Ovary (tissue), 10 donors: ENCODE measurements at places on chromosomes 5 and 9. TPM values are rescaled to one million over a fixed set of nuclear protein-coding genes. Genes with fewer than 3 reads are reported as not detected.

DNA sequence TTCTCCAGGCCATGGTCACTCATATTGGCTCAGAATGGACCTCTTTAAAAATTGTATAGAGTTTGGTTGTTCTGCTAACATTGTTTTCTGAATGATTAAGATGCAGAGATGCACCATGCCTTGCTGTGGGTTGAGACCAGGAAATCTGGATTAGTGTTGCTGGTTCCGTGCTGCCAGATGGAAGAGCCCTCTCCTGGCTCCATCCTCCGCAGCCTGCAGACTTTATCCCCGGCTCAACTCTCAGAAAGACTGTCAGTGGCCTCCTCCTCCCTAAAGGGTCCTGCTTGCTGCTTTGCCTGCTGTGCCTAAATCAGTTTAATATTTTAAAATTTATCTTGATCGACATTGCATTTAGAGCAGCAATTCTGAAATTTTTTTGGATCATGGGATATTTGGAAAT is 196.7 kb downstream of the TENT4A start:
- no peak for DNase-seq

DNA sequence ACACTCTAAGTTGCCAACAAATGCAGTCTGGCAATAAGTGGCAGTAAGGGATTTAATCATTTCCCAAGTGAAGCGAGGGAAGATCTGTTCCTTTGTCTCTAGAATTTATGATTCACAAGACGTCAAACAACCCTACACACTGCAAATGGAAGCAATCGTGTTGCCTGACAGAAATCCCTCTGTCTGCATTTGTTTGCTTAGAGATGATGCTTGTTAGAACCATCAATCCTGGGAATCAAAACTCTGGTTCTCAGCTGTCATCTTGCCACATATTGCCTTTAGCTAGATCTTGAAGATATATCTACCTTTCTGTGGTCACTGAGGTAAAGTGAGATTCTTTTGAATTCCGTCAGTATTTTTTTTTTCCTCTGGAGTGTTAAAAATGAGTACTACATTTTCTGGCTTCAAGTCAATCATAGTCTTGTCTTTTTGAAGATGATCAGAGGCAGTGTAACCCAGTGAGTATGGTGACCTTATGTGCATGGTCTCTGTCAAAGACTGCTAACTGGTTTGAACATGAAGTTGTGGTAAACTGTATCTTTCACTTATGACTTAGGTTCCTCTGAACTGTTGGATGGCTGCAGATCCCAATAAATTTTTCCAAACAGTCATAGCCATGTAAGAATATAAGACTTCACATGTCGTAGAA is 106.4 kb upstream of the STARD4 start:
- no peak for DNase-seq

DNA sequence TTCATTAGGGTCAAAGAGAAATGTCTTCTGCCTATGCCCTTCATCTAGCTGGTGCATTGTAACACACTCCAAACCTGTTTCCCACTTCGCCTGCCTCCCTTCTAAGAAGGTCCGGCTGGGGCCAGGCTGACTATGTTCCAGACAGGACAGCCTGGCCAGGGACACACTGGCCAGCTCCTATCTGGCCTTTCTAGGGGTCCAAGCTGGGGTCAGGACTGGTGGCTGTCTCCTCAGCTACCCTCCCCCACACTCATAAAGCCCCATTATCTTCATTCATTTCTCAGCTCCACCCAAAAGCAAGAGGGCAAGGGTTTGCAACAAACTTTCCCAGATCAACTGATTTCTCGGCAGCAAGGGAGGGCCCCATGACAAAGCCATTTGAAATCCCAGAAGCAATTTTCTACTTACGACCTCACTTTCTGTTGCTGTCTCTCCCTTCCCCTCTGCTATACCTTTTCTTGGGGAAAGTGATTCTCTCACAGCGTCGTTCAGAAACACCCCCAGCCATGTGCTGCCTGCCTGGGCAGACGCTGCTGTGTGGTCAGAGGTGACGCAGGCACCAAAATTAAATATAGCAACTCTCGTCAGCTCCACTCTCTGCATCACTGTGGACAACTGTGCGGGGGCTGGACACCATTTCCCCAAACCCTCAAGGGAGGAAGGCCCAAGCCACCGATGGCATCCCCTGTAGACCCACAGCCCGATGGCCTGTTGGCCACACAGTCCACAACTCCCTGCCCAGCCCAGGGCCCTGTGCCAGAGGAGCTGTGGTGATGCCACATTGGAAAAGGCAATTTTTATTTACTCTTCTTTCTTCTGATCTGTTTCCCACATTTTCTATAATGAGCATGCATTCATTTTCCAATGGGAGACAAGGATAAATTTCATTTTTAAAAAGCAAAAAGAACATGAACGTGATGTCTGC is 6.1 kb downstream of the IL13 start:
- DNase-seq, result no peak

Gene SOWAHA
- 0.05 TPM for polyA plus RNA-seq

DNA sequence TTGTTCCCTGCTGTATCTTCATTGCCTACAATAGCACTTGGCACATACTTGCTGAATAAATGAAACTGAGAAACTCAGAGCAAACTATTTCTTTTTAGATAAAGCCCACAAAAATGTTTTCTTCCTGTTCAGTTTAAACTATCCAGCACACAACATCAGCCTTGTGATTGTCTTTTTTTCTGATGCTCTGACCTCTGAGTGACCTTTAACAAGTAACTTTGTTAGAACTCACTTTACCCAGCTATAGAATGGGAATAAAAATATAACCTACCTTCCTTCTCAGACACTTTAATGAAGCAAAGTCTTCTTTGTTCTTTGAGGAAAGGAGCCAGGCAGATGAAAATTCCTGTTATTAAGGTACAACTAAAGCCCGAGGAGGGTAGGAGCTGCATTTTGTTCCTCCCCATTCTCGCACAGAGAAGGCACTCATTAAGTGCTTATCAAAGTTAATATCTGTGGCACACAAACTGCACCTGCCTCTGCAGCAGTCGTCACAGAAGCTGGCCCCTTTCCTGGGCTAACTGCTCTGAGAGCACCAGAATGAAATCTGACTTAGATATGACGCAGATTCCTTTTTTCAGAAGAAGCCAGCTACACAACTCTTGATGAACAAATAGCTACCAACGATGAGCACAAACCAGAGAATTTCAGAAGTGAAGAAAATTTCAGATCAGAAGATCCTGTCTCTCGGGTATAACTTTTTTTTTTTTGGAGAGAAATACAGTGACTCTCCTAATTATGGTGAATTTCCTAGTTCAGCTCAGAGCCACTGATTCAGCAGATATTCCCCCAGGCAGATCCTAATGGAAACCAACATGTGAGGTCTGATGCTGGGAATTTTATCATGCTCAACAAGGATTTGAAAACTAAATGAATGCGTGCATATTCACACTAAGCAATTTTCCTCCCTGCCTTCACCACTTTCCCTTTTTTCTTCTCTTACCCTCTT is 31.0 kb upstream of the NR3C1 start:
- DNase-seq, result no peak

DNA sequence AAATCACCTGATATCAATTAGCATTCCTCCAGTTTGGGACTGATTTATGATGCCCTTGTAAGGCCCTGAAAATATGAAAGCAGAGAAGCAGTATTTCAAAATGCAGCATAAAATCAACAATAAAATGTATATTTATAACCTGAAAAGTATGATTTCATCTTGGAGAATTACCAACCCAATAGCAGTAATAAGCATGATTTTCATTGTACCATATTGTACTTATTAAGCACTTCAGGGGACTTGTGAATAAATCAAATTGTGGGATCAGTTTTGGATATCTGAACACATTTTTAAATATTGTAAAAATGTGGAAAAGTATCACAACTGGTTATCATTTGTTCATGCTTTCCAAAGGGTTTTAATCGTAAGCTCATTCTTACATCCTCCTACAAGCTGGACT is 250.8 kb downstream of the DMRT2 start:
- DNase-seq, result no peak

GRCh38 chr5:10594591-10595210 is 30.8 kb downstream of the ANKRD33B start:
- no peak for DNase-seq

- DNase-seq, result no peak
Measured at GRCh38 chr5:2566284-2566683, 185.2 kb downstream of the IRX2 start.

Gene GPR150
- polyA plus RNA-seq, result 0.28 TPM

Gene ADAMTS6
- 1.3 TPM for polyA plus RNA-seq

GRCh38 chr9:92720807-92721535 is 43.7 kb downstream of the BICD2 start:
- DNase-seq, result no peak

DNA sequence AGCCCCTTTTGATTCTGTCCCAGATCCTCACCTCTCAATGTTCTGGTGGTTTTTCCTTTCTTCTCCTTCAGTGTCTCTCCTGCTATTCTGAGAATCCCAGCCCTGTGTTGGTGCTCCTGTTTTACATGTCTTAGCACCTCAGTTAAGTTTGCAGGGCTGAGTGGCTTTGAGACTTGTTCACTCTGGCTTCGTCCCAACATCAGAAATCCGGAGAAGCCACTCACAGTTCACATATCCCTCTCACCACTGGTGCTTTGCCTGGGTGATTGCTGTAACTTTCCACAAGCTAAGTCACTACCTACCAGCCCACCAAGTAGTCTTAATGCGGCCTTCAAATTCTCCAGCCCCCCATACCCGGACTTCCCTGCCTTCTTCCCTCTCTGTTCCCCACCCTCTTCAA is 40.2 kb downstream of the CYFIP2 start:
- no peak for DNase-seq

Gene CFAP157
- polyA plus RNA-seq, result 0.53 TPM

- peak; percentile 69 for DNase-seq
Measured at GRCh38 chr5:172450861-172451695, 3.2 kb downstream of the SH3PXD2B start.
